ENCODE measurements at places on chromosomes 5 and 9. TPM values are rescaled to one million over a fixed set of nuclear protein-coding genes. Genes with fewer than 3 reads are reported as not detected.

- no peak for DNase-seq
Observed at GRCh38 chr5:891117-891836, 1.3 kb downstream of the BRD9 start.

GRCh38 chr5:21680641-21681040 is 1172.5 kb downstream of the CDH12 start:
- DNase-seq, result peak; percentile 38

Gene SLC9A3
- 0.85 TPM for total RNA-seq

GRCh38 chr5:30849931-30850710 is 343.4 kb upstream of the CDH6 start:
- DNase-seq, result no peak

Gene SKP1
- total RNA-seq, result 426 TPM

DNA sequence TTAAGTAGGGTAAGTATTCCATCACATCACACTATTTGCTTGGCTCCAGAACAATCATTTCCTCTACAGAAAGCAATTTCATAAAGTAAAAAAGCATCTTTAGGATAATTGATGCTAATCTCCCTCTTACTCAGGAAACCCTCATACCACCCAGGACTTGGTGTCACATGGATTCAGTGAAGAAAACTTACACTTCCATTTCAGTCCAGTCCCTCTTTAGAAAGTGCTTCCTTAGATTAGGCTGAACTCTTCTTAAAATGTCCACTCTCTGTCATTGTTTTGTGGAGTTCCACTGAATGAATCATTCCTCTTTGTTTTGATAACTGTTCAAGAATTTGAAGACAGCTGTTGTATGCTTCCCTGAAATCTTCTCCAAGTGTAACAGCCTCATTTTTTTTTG is 144.0 kb upstream of the ZNF462 start:
- DNase-seq, result peak; percentile 58

- no peak for DNase-seq
Observed at GRCh38 chr5:101346906-101347305, 443.8 kb upstream of the ST8SIA4 start.

Gene LRRC26
- total RNA-seq, result not detected

- DNase-seq, result no peak
Observed at GRCh38 chr9:31848505-31849285, 535.7 kb upstream of the ACO1 start.

DNA sequence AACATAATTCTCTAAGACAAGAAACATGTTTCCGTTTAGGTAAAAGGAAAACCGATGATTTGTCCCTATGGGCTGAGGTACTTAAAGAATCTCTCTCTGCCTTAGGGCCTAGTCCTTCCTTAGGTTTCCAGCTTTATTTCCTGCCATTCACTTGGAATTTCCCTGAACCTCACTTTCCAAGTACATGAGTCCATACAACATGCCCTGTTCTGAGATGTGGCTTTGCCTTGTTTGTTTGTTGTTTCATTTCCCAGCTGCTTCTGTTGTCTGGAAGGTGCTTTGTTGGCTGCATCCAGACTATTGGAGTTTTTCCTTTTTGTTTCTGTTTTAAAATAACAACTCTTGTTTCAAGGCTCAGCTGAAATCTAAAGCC is 95.2 kb downstream of the ALDH1A1 start:
- DNase-seq, result no peak

GRCh38 chr5:88674356-88675167 is 208.4 kb downstream of the MEF2C start:
- no peak for DNase-seq

DNA sequence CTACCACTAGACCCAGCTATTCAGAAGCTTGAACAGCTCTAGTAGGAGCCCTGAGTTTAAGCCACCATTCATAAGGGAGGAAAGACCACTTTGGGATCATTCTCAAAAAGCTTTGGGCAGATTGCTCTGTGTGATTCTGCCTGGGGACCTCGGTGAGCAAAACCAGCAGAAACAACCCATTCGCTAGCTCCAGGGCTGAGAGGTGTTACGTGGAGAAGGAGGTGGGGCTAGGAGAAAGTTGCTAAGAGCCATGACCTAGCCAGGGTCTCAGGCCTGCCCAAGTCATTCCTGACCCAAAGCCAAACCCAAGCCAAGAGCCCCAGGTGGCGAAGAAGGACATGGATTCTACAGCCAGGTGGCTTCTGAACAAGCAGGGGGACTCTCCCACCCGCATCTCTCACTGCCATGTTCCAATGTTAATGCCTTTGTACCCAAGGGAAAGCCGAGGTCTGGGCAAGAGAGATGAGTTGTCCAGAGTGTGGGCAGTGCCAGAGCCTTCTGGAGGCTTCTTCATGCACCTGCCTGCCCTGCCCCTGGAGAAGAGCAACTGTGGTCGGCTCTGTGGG is 4.0 kb upstream of the BARHL1 start:
- no peak for DNase-seq

- no peak for DNase-seq
Observed at GRCh38 chr5:81425569-81425968, 31.6 kb upstream of the ACOT12 start.

All from foreskin keratinocyte (primary cell).